ENCODE measurements at places on chromosomes 4 and X.

GRCh38 chrX:12844319-12844718 lies 22.6 kb upstream of the TLR7 start:
- DNase-seq: no peak

GRCh38 chr4:41573502-41574001 lies 35.6 kb downstream of the LIMCH1 start:
- DNase-seq: no peak

DNA sequence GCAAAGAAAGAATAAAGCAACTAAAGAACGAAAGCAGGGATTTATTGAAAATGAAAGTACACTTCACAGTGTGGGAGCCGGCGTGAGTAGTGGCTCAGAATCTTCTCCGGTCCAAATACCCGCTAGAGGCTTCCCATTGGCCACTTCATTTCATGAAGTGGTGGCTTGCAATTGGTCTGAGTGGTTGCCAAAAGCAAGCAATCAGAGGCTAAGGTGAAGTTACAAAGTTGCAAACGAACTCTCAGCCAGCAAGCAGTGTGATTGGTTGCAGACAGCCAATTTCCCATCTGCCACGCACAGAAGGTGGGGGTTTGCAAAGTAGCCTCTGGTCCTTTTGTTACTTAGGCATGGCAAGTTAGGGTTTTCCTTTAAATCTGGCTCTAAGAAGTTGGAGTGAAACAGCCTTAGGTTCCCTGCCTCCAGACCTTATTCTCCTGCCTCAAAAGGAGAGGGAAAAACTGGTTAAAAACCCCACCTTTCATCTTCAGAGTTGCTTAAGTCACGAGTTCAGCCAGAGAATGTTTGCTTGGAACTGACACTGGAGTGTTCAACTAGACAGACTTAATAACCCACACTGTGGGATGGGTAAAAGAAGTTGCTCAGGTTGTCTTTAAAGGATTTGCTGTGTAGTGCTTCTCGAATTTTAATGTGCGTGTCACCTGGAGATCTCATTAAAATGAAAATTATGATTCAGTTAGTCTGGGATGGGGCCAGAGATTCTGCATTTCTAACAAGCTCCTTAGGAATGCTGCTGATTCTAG lies 6.9 kb upstream of the CLOCK start:
- no peak for DNase-seq

- no peak for DNase-seq
These were observed 1.0 kb downstream of the RASGEF1B start for GRCh38 chr4:81470456-81471297.

- DNase-seq: no peak
These were observed 73.0 kb upstream of the PJA1 start for GRCh38 chrX:69238114-69238886.

- no peak for DNase-seq
These were observed 159.6 kb downstream of the STIM2 start for GRCh38 chr4:27020203-27020602.

GRCh38 chr4:100430451-100430850 lies 87.4 kb downstream of the EMCN start:
- DNase-seq: no peak

GRCh38 chr4:168796362-168797106 lies 213.5 kb downstream of the CBR4 start:
- DNase-seq: no peak

DNA sequence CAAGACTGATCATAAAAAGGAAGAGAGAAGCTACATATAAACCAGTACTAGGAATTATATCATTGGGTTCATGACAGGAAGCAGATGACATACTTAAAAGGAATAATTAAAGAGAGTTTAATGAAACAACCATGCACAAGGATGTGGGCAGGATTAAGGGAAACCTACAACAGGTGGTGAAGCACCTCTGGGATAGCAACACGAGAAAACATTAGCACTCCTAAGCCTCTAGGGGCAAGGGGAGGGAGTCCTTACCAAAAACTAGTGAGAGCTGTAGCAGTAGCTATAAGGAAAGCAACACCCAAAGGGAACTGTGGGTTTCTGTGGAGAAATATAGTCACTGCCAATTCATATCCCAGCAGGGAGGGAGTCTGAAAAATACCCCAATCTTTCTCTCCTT lies 7.2 kb upstream of the THOC2 start:
- DNase-seq: no peak

- no peak for DNase-seq
These were observed 96.2 kb upstream of the IL1RAPL2 start for GRCh38 chrX:104469771-104470170.

GRCh38 chr4:42656679-42656943 lies 294 bp downstream of the ATP8A1 start:
- no peak for DNase-seq

DNA sequence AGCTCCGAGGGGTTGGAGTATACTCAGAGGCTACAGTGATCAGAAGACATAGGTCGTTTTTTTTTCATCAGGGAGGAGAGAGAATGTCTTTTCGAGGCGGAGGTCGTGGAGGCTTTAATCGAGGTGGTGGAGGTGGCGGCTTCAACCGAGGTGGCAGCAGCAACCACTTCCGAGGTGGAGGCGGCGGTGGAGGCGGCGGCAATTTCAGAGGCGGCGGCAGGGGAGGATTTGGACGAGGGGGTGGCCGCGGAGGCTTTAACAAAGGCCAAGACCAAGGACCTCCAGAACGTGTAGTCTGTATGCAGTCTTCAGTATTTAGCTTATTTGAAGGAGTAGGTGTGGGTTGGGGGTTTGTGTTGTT lies 500 bp downstream of the GAR1 start:
- peak; percentile 33 for DNase-seq

DNA sequence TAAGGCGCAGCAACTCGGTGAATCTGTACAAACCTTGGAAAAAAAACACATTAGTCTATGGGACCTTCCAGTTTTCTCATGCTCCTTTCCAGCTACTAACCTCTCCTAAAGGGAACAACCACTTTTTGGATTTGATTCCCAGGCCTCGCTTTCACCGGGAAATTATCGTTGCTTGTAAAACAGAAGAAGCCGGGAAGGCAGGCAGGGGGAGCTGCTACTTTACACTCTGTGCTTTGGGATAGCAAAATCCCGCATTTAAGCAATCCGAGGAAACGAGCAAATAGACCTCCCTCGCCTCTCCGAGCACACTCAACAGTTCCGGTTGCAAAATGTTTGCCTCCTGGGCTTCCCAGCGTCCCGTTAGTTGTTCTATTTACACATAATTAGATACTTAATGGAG lies 1.2 kb downstream of the CD38 start:
- no peak for DNase-seq

- no peak for DNase-seq
These were observed 129.0 kb upstream of the TEX13A start for GRCh38 chrX:105349476-105349875.

DNA sequence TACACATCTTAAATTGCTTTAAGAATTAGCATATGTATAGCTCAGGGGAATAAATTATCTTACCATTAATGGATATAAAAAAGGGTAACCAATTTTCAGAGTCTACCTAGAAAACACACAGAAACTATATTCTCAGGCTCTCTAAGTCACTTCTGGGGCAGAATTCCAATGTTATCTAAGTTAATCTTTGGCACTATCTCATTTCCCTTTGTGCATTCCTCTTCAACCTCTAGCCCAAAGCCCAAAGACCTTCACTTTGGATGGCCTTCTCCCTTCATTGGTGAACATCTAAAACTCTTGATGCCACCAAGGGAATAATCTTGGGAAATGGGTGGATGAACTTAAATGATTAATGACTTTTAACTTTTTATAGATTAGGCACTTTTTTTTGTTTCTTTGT lies 108.3 kb downstream of the APBB2 start:
- DNase-seq: no peak

- no peak for DNase-seq
These were observed 12.9 kb downstream of the STIM2 start for GRCh38 chr4:26873391-26874026.

DNA sequence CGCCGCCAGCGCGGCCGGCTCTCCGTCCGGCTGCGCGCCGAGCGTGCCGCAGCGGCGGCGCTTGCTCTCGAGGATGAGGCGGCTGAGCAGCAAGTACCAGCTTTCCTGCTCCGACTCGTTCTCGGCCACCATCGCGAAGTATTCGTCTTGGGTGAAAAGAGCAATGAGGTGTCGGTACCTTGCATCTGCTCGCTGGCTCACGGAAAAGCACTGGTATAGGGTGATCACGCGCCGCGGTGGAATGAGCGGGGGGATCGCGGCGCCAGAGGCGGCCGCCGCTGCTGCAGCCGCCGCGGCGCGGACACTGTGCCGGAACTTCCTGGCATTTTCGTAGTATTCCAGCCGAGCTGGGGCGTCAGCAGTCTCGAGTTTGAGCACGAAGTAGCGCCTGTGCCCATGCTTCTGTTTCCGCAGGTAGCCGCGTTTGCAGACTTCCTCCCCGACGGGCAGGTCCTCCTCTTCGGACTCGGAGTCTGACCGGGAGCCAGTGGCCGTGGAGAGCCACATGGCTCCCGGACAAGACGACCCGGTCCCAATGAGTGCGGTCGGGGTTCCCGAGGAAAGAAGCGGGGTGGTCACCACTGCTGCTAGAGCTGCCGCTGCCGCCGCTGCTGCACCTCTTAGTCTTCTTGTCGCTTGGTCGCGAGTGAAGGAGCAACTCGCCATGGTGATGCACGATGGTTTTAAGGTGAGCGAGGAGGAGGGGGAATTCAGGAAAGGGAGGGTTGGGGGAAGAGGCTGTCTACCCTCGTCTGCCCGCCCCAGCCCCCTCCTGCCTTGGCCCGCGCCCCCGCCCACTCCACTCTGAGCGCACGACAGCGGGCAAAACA lies 469 bp downstream of the IRS4 start:
- no peak for DNase-seq

GRCh38 chrX:155242300-155242699 lies 22.0 kb downstream of the RAB39B start:
- no peak for DNase-seq

- DNase-seq: no peak
These were observed 130.4 kb upstream of the FRMPD4 start for GRCh38 chrX:12007881-12008280.

DNA sequence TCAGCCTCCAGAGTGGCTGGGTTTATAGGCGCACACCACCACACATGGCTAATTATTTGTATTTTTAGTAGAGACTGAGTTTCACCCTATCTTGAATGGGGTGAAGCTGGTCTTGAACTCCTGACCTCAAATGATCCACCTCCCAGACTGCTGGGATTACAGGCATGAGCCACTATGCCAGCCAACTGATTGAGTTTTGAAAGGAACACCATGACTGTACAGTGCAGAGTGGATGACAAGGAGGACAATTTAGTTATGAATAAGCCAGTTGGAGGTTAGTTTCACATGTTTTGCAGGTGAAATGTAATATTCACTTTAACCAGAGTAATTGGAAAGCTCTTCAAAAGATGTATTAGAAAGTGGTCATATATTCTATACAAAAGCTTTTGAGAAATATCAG lies 60.8 kb downstream of the PCDH18 start:
- DNase-seq: no peak

- DNase-seq: no peak
These were observed 1344.3 kb downstream of the ADGRL3 start for GRCh38 chr4:62544428-62544827.

- DNase-seq: no peak
These were observed 11.3 kb upstream of the PLAC1 start for GRCh38 chrX:134669378-134670098.

DNA sequence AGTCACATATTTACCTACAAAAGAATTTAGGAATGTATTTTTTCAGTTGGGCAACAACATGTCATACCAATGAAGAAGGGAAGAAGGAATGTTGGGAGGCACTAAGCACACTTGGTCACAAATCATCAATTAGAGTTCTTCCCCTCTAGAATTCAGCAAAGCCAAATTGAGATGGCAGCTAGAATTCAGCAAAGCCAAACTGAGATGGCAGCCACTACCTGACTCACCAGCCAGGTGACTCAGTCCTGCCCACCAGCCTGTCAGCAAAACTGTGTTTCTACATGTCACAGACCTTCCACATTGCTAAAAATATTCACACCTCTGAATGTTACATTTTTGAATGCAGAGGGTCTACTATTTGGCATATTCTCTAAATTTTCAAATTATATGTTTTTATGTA lies 63.2 kb upstream of the NOCT start:
- no peak for DNase-seq

- DNase-seq: no peak
These were observed 33.6 kb downstream of the ZNF330 start for GRCh38 chr4:141254326-141254725.

- DNase-seq: no peak
These were observed 95.4 kb downstream of the PTTG2 start for GRCh38 chr4:38055566-38055965.

- DNase-seq: no peak
These were observed 66.8 kb downstream of the AFF2 start for GRCh38 chrX:148567229-148567628.

DNA sequence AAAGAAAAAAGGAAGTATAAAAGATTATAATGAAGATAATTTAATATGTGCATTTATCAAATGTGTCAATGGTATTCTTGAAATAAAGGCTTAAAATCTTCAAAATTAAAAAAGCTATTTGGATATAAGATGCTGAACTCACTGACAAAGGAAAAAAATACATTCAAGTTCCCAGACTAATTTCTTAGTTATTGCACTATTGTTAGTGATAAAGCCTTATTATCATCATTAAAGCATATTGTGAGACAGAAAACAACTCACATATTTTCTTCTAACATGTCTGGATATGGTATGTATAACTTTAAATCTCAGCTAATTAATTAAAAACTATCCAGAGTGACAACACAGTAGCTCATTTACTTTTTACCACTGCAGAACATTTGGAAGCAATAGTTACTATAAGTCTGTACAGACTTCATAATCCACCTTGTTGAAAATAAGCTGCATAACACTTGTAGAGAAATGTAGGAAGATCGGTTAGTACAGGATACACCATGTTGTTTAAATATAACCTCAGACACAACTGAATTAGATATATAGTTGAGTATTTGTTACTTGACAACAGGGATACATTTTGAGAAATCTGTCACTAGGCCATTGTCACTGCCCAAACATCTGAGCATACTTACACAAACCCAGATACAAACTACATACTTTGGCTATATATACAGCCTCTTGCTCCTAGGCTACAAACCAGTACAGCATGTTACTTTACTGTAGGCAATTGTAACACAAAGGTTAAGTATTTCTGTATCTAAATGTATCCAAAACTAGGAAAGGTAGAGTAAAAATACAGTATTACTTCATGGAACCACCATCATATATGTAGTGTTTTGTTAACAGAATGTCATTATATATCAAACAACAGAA lies 12.8 kb upstream of the FAM200B start:
- no peak for DNase-seq

- no peak for DNase-seq
These were observed 22.8 kb downstream of the MAD2L1 start for GRCh38 chr4:120043828-120044227.

DNA sequence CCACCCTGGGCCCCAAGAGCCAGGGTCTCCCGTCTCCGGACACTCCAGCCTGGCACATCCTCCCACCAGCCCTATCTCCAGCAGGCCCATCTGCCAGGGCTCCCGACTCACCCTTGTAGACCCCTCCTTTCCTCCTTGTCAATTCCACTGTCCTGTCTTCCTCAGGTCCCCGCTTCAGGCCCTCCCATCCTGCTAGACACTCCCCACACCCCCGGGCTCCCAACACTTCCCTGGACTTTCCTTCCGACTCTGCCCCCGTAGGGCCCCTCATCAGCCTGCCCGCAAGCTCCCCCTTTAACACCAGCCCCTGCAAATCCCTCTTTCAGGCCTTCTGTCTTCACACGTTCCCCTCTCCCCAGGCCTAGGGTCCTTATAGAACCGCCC lies 1.1 kb downstream of the PRAF2 start:
- DNase-seq: no peak

- no peak for DNase-seq
These were observed 27.9 kb downstream of the ZNF275 start for GRCh38 chrX:153361781-153362397.

Data from stimulated activated CD4-positive, alpha-beta T cell treated with anti-CD3 and anti-CD28 coated beads, TNF-alpha, amount 100 ng/mL, for 4 hours (primary cell).